ENCODE measurements at places on chromosomes 5 and 9.
A peak's percentile ranks its signal among the peaks of the same experiment; 100 is the strongest.

DNA sequence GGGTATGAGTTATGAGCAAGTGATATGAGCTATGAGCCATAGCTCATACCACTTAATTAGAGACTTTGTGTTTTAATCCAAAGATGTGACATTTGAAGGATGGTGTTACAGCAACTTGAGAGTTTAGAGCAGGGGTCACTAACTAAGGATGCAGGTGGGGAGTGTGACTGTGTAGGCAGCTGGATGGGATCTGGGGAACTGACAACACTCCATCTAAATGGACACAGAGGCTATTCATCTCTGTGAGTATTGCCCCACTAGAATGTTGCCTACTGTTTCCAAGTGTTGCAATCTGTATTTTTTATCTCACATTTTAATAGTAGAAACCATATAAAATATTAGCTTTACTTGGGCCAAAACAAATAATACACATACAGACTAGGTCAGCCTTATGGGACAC lies 488.1 kb upstream of the DAB2 start:
- DNase-seq, result no peak

- DNase-seq, result peak; percentile 18
Measured at GRCh38 chr5:58459146-58460001, 512 bp downstream of the PLK2 start.

DNA sequence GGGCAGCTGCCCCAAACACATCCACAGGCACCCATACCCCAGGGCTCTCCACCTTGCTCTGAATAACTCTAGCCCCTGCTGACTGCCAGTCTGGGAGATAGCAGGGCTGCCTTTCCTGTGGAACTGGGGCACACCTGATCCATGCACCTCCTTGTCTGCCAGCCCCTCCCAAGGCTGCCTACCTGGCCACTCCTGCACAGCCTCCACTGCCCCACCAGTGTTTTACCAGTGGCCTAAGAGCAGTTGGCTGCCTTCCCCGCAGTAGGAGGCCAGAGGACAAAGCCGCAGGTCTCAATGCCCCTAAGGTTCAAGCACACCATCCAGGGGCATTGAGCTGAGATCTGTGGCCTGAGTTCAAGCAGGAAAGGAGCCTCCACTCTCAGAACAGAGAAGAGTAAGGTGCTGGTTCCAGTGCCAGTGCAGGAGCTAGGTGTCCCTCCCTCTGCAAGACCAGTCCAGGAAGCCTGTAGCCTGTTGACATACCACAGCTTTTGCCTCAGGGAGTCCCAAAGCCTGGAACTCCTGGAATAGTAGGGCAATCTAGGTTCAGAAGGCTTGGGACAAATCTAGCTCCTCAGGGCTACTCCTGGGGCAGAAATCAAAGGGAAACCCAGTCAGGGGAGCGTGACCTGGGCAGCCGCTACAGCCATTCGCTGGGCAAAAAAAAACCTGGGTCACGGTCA lies 514.5 kb upstream of the PTGER4 start:
- DNase-seq, result no peak

GRCh38 chr9:11328326-11328725 lies 715.5 kb upstream of the PTPRD start:
- no peak for DNase-seq

GRCh38 chr5:96031811-96032261 lies 70.2 kb upstream of the ELL2 start:
- DNase-seq, result no peak

DNA sequence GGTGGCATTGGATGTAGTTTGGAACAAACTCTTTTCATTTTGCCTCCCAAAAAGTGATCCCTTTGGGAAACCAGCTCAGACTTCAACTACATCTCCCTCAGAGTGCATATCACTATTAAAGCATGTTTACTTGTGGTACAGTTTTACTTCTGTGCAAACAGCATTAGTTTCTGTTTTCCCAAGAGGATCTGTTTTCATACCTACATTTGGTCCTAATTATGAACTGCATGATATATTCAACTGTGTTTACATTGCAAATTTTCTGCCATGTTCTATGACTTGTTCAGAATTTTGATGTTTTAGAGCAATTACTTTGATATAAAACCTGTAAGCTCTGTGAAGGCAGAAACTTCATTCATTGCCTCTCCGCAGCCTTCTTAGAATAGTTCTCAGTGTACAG lies 681.5 kb upstream of the ACO1 start:
- no peak for DNase-seq

GRCh38 chr5:177432143-177432838 lies 5.8 kb downstream of the GRK6 start:
- DNase-seq, result no peak

GRCh38 chr9:16615451-16615850 lies 255.0 kb downstream of the BNC2 start:
- no peak for DNase-seq

DNA sequence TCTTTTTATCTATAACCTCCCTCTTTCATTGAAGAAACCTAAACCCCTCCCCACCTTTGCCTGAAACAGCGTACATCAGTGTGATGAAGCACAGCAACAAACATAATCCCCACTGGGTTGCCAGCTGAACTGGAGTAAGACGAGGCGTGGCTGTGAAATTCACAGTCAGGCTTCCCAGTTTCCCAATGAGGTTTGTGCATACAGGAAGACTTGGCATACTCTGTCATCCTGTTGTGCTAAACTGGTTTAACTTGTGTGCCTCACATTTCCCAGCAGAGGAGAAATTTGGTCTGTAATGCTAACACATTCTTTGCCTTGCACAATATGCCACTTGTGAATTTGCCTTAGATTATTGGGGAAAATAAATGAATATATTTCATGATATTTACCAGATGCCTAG lies 121.5 kb downstream of the SV2C start:
- DNase-seq, result no peak

DNA sequence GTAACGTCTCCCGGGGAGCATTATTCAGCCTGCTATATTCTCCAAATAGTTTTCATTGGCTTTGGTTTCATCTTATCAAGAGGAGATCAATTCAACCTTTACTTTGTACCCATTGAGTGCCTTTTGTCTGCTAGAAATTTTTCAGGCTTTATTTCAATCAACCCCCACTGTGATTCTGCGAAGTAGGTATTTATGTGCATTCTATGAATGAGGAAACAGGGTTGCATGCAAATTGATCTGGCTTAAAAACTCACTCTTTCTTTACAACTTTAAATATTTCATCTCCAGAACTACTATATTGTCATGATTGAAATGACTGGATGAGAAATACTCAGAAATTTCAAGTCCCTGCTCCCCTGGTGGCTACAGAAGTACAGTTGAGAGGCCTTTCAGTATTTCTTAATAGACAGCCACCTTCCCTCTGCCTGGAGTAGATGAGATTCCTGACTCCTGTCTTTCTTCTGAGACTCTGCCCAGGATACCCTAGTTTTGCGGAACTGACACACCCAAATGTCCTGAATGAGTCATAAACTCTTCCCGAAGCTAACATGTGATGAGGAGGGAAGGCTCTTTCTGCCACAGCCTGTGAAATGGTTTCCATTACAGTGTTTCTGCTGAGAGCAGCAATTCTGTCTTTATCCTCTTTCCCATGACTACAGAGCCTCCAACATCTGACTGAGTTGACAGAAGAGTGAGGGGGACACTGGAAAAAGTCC lies 52.6 kb upstream of the TNC start:
- no peak for DNase-seq

DNA sequence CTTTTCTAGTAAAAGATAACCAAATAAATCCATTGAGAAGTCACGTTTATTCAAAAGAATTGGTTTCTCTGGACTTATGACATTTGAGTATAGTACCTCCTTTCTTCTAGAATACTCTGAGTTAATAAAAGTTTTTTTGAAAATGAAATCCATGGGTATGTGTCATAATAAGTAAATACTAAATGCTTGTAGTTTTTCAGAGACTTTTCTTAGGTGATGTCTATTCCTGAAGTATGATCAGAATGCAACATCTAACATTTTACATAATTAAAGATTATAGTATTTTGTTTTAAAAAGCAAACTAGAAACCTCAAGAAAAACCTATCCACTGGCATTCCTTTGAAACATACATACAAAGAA lies 63.2 kb downstream of the NFIB start:
- no peak for DNase-seq

GRCh38 chr5:62182802-62183201 lies 123.2 kb upstream of the KIF2A start:
- no peak for DNase-seq

- DNase-seq, result no peak
Measured at GRCh38 chr5:1782385-1783215, 17.0 kb downstream of the MRPL36 start.

DNA sequence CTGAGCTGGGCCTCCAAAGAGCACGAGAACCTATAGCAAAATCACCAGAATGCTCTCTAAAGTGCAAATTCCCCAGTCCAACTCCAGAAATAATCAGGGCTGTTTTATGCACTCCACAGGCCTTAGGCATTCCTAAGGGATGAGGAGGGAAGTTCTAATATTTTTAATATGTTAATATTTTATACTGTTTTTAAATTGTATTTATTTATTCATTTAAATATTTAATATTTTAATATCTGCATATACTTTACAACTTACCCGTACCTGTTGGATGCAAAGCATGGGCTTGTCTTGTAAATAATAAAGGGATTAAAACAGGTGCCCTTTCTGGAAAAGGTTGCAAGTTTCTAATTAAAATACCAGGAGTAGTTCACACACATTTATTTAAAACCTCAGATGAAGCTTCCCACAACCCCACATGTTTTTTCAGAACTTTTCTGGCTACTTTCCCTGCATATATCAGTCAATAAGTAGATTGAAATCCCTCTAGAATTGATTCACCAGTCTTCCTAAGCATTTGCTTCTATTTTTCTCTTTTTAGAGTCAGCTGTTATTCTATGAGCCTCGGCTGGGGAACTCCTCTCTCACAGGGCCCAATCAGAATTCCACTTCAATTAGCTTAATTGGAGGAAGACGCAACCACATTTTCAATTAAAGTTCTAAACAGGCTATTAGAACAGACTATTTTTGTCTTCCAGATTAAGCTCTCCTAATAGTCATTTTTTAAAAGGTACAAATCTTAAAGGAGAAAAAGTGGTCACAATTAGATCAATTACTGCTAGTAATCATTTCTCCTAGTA lies 140.8 kb downstream of the CDH6 start:
- no peak for DNase-seq

DNA sequence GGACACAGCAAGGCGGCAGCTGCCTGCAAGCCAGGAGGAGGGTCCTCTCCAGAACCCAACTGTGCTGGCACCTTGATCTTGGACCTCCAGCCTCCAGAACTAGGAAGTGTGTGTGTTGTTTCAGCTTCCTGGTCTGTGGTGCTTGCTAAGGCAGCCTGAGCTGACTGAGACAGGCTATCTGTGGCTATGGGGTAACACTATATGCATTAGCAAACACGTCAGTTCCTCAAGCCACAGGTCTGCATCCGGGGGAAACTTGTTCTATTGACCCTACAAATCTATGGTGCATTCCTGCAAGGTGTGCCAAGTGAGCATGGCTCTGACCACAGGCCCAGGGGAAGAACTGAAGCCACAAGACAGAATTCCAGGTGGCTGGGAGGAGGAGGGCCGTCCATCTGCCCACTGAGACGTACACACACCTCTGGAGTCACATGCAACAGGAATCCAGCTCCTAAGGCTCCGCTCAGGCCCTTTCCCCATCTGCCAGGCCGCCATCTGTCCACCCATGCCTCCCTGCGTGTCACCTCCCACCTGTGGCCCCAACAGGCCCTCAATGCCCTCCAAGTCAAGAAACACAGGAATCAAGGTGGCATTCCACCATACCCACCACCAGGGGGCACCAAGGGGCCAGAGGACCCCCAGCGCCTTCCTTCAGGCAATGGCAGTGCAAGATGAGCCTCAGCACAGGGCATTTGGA lies 174.9 kb downstream of the ROR2 start:
- DNase-seq, result peak; percentile 59

GRCh38 chr9:33211695-33212393 lies 28.1 kb upstream of the SPINK4 start:
- no peak for DNase-seq

DNA sequence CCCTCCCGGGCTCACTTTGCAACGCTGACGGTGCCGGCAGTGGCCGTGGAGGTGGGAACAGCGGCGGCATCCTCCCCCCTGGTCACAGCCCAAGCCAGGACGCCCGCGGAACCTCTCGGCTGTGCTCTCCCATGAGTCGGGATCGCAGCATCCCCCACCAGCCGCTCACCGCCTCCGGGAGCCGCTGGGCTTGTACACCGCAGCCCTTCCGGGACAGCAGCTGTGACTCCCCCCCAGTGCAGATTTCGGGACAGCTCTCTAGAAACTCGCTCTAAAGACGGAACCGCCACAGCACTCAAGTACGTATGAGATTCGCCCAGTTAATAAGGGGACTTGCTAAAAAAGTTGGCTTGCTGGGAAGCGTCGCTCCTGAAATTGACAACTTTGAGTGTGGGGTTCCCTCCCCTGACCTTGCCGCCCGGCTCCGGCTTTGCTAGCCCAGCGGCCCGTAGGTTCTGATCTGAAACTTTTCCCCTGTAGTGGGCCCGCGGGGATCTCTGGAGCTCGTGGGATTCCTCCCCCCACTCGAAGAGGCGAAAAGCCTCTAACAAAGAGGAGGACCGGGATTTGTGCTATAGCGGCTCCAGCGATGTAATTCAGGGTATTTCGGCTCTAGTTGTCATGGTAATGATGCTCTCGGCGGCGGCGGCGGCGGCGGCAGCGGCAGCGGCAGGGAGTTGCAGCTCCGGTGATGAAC lies 572 bp downstream of the NR4A3 start:
- peak; percentile 65 for DNase-seq

DNA sequence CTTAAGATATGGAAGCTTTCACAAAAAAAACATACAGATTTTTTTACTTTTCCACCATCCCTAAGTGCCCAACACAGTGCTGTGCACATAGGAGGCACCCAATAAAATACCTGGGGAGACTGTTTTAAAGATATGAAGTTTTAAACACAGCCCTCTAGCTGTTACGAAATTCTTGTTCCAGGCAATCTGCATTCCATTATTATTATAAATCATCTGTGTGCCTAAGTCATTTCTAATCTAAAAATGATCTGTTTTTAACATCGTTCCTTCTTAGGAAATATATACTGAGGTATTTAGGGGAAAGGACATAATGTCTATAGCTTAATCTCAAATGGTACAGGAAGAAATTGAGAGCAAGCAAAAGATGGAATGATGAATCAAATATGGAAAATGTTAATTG lies 32.7 kb upstream of the ISCA1 start:
- DNase-seq, result no peak

GRCh38 chr9:16879416-16879815 lies 8.9 kb upstream of the BNC2 start:
- no peak for DNase-seq

GRCh38 chr5:40134883-40135520 lies 544.7 kb upstream of the PTGER4 start:
- no peak for DNase-seq
